ENCODE measurements at places on chromosomes 2 and 18.

DNA sequence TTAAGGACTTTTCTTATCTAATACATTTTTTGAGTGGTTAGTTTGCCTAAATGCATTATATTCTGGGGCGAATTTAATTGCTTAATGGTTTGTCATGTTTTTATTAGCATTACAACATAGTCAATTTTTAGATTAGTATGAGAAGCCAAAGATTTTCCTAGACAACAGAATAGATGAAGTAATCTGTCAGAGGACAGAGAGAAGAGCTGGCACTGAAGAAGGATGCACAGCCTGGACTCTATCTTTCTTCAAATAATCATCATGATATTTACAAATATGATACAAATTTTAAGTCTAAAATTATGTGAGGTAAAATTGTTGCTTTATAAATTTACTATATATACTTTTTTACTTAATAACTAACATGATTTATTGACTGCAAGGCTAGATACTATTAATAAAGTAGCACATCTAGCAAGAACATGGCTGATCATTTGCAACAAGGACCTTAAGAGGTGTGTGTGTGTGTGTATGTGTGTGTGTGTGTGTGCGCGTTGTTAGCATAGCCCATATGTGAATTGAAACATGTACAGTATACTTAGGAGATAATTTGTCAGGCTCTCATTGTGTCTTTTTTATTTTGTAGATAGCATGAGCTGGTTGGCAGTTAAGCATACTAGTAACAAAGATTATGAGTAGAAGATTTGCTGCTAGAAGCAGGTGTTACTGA is 752.2 kb downstream of the DCDC2C start:
- DNase-seq: no peak

DNA sequence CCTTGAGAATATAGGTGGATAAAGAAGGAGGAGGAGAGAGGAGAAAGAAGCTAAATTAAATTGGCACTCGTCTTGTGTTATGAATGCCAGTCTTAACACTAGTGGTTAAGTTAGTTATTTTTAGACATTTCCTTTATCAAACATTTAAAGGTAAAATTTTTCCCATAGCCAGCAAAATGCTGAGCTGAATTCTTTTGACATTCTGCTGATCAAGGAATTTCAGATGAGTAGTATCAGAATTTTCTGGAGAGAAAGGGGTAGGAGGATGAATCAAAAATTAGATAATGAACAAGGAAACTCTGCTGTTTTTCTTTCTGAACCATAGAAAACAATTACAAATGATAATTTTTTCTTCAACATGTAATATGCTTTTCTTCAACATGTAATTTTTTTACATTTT is 52.5 kb downstream of the ASXL3 start:
- DNase-seq: no peak

GRCh38 chr2:10547663-10548376 is 99.7 kb upstream of the ODC1 start:
- no peak for DNase-seq

DNA sequence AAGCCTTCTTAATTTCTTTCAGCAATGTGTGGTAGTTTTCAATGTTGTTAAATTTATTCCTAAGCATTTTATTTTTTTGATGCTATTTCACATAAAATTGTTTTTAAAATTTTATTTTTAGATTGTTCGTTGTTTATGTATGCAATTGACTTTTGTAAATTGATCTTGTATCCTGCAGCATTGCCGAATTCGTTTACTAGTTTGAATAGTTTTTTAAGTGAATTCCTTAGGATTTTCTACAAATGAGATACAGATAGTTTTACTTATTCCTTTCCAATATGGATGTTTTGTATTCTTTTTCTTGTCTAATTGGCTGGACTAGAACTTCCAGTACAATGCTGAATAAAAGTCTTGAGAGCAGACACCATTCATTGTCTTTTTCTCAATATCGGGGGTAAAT is 55.6 kb downstream of the QPCT start:
- no peak for DNase-seq

DNA sequence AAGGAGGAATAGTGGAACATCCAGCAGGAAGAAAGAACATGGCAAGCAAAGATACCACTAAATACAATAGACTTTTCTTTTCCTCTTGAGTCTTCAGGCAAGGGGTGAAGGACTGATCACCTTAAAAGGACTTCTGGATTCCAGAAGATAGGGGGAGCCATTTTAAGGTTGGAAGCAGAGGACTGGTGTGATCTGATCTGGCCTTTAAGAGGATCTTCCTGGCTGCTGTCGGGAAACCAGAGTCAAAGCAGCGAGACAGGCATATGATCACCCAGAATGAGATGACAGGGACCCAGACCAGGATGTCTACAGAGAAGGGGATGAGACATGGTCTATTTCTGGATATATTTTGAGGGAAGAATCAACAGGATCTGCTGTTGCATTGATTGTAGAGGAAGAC is 558.0 kb downstream of the STK39 start:
- DNase-seq: no peak

DNA sequence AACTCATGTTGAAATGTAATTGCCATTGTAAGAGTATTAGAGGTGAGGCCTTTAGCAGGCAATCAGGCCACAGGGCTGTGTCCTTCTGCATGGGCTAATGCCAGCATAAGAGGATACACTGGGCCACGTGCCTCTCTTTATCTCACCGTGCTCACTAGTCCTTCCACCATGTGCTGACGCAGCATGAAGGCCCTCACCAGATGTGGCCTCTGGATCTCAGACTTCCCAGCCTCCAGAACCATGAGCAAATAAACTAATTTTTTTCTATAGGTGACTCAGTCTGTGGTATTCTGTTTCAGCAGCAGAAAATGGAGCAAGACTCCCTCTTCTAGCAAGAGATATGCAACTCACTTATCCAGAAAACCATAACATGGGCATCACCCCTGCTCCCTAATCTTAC is 149.7 kb upstream of the ZNF236 start:
- no peak for DNase-seq

- DNase-seq: no peak
These were observed 59.6 kb downstream of the MYT1L start for GRCh38 chr2:2271469-2271941.

DNA sequence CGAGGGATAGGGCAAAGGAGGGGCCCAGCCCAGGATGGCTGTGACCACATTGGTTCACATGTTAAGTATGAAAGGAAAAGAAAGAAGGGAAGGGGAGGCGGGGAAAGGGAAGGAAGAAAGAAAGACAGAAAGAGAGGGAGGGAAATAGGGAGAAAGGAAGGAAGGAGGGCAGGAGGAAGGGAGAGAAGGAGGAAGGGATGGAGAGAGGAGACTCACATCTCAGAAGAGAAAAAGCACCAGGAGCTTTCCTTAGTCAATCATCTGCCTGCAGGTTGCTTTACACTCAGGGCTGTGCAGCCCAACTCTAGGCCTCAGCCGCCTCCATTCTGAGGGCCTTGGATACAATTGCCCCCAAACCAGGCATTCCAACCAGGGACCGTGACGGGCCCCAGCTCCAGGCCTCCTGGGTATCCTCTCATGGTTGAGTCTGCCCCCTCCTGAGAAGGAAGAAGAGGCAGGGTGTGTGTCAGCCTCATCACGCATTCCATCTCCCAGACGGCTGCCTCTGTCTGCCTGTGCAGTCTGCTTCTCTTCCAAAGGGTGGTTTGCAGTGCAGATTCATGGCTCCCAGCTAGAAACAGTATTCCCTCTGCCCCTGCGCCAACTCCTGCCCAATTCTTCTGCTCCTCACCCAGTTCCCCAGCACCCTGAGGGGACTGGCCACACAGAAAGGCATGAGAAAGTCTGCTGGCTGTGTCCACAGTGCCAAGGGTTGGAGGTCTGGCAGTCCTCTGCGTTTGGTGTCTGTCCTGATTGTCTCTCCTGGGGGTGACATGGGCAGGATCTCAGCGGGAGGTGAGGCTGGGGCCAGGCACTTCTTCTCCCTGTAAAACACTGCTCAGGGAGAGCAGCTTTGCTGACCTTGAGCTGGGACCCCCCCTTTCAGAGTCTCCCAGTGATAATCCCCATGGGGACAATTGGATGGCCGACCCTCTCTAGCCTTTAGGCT is 163.3 kb downstream of the SMAD7 start:
- no peak for DNase-seq

- DNase-seq: no peak
These were observed 199.3 kb downstream of the NCK2 start for GRCh38 chr2:105943977-105944376.

GRCh38 chr18:62258616-62259015 is 66.5 kb upstream of the TNFRSF11A start:
- DNase-seq: no peak

GRCh38 chr2:112187805-112188596 is 49.8 kb downstream of the FBLN7 start:
- peak; percentile 33 for DNase-seq

Measured in stimulated activated CD8-positive, alpha-beta memory T cell treated with anti-CD3 and anti-CD28 coated beads, Interleukin-7, amount 100 ng/mL, for 24 hours (primary cell).